ENCODE measurements at places on chromosomes 11 and 22. TPM values are rescaled to one million over a fixed set of nuclear protein-coding genes. Genes with fewer than 3 reads are reported as not detected.

OR5T3 gene
- not detected for total RNA-seq

SLCO2B1 gene
- 6.7 TPM for total RNA-seq

ME3 gene
- 18.4 TPM for total RNA-seq

NXPE2 gene
- not detected for total RNA-seq

TMEM191C gene
- total RNA-seq = 0.17 TPM

All from dermis lymphatic vessel endothelial cell (primary cell).